ENCODE measurements at places on chromosomes 5 and 9. TPM values are rescaled to one million over a fixed set of nuclear protein-coding genes. Genes with fewer than 3 reads are reported as not detected.
A peak's percentile ranks its signal among the peaks of the same experiment; 100 is the strongest.

DNA sequence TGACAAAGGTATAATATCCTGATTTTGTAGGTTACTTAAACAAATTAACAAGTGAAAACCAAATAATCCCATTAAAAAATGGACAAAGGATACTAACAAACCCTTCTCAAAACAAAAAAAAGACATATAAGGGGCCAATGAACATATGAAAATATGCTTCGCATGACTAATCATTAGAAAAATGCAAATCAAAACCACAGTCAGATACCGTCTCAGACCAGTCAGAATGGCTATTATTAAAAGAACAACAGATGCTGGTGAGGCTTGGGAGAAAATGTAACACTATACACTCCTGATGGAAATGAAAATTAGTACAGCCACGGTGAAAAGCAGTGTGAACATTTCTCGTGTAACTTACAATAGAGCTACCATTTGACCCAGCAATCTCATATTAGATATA, 1542.2 kb upstream of the CDH9 start:
- no peak overlapping the region for H3K27ac ChIP-seq
- no peaks in the 10 kb centered on the region for H3K36me3 ChIP-seq
- H3K27me3 ChIP-seq = no peaks in the 10 kb centered on the region
- no peak for DNase-seq
- H3K4me1 ChIP-seq = no peaks in the 10 kb centered on the region
- H3K4me3 ChIP-seq = no peak overlapping the region

- no peaks in the 10 kb centered on the region for H3K27me3 ChIP-seq
- no peak for DNase-seq
- H3K27ac ChIP-seq = no peak overlapping the region
- H3K4me1 ChIP-seq = no peaks in the 10 kb centered on the region
Measured at GRCh38 chr5:77623203-77623740, 15.2 kb downstream of the OTP start.

DNA sequence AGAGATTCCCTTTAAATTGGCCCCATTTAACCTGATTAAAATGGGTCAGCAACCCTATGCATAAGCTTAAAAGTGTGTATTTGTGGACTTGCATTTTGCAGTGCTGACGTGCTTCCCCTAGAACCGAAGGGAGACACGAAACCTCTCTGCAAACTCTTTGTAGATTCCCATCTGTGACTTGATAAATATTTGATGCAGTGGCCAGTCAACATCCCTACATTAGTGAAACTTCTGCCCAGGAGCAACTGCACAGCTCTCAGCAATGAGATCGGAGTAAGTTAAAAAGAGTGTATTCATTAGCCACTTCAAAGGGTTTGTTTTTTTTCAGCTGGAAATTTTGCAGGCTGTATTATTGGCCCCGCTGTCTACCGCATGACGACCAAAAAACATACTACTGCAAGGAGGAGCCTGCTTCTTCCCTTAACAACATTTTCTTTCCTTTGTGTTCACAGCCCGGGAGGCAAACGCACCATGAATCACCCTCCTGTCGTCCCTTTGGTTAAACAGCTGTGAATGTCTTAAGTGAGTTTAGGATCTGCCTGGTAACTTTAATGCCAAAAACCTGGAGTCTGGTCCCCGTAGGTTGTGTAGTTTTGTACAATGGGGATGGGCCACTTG, 38.0 kb upstream of the TCERG1 start:
- no peak for DNase-seq
- no peaks in the 10 kb centered on the region for H3K4me1 ChIP-seq
- H3K4me3 ChIP-seq = no peak overlapping the region
- H3K27ac ChIP-seq = no peak overlapping the region

- DNase-seq = no peak
- no peaks in the 10 kb centered on the region for H3K27me3 ChIP-seq
- no peak overlapping the region for H3K27ac ChIP-seq
- no peaks in the 10 kb centered on the region for H3K36me3 ChIP-seq
- no peak overlapping the region for H3K4me3 ChIP-seq
- H3K4me1 ChIP-seq = no peaks in the 10 kb centered on the region
Measured at GRCh38 chr5:137084016-137084415, 415.1 kb downstream of the SPOCK1 start.

DNA sequence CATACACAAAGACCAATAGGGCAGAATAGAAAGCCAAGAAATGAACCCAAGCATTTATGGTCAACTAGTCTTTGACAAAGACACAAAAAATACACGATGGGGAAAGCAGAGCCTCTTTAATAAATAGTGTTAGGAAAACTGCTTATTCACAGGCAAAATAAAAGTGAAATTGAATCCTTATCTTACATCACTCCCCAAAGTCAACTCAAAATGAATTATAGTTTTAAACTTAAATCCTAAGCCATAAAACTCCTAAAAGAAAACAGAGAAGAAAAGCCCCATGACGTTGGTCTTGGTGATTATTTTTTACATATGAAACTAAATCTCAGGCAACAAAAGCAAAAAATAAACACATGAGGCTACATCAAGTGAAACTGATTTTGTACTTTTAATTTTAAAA, 46.8 kb downstream of the CHSY3 start:
- no peaks in the 10 kb centered on the region for H3K36me3 ChIP-seq
- H3K4me1 ChIP-seq = no peaks in the 10 kb centered on the region
- no peak overlapping the region for H3K27ac ChIP-seq
- no peak overlapping the region for H3K4me3 ChIP-seq

DNA sequence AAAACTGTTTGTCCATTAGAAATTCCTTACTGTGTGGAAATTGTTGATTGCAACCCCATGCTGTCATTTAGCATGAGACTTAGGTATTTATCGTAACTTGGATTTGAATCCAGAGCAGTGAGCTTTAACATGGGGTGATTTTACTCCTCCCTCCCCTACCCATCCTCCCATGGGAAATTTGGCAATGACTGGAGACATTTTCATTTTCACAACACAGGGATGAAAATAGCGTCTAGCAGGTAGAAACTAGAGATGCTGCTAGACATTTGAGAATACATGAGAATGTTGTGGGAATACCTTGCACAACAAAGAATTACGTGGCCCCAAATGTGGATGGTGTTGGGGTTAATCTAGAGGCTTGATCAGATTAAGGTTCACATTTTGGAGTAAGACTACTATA, 191.3 kb upstream of the MPDZ start:
- H3K4me3 ChIP-seq = no peak overlapping the region
- H3K36me3 ChIP-seq = no peaks in the 10 kb centered on the region
- DNase-seq = no peak
- H3K27me3 ChIP-seq = no peaks in the 10 kb centered on the region

GRCh38 chr9:121484651-121485446, 14.8 kb downstream of the GGTA1 start:
- no peak overlapping the region for H3K4me3 ChIP-seq
- peaks cover 14% of the 10 kb centered on the region for H3K4me1 ChIP-seq

DNA sequence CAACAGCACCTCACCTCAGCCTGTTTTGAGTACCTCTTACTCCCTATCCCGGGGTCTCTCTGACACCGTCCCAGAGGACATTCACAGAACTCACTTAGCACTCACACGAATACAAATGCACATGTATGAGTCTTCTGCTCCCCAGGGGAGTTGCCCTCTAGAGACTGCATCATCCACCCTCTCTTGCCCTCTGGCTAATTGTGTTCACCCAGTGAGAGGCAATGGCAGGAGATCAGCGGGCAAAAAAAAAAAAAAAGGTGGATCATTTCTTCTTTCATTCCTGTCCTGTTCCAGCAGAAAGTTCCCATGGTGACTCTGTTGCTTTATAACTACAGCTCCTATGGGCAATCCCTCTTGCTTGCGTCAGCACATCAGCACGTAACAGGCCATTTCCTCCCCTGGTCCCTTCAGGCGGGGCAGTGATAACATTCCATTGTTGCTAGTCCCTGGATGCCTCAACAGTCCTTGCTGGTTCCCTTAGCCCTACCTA, 23.5 kb upstream of the SNX2 start:
- H3K4me3 ChIP-seq = no peak overlapping the region
- no peaks in the 10 kb centered on the region for H3K27me3 ChIP-seq
- no peaks in the 10 kb centered on the region for H3K36me3 ChIP-seq
- peaks cover 15% of the 10 kb centered on the region for H3K4me1 ChIP-seq
- peak; percentile 83 for DNase-seq

DNA sequence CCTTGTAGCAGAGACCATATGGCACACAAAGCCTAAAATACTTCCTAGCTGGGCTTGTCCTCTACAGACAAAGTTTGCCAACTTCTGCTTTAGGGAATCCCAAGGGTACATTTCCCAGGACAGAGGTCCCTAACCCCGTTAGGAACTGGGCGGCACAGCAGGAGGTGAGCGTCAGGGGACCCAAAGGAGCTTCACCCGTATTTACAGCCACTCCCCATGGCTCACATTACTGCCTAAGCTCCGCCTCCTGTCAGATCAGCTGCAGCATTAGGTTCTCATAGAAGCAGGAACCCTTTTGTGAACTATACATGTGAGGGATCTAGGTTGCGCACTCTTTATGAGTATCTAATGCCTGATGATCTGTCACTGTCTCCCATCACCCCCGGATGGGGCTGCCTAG, 88.5 kb upstream of the TRPM3 start:
- no peaks in the 10 kb centered on the region for H3K27me3 ChIP-seq
- H3K36me3 ChIP-seq = no peaks in the 10 kb centered on the region
- H3K4me1 ChIP-seq = no peaks in the 10 kb centered on the region
- no peak for DNase-seq

DNA sequence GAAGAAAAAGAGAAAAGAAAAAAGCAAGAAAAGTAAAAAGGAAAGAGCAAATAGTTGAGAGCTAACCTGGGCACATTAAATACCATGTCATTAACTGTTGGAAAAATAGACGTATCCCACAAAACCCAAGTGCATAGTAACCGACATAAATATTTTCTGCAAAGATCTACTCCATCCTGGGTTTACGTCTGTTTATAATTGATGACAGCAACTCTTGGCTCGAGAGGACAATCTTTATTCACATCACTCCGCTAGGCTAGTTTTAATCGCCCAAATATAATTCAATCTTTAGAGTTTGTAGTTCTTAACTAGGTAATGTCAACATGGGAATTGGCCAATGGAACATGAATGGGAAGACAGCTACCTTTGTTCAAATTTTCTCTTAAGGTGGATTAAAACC, 321.7 kb upstream of the TNC start:
- no peak for DNase-seq
- no peak overlapping the region for H3K27ac ChIP-seq
- H3K36me3 ChIP-seq = no peaks in the 10 kb centered on the region
- H3K4me1 ChIP-seq = no peaks in the 10 kb centered on the region

GRCh38 chr5:113447498-113448050, 12.8 kb upstream of the TSSK1B start:
- no peak overlapping the region for H3K27ac ChIP-seq
- H3K4me1 ChIP-seq = no peaks in the 10 kb centered on the region
- peak; percentile 51 for DNase-seq
- no peak overlapping the region for H3K4me3 ChIP-seq
- no peaks in the 10 kb centered on the region for H3K27me3 ChIP-seq

DNA sequence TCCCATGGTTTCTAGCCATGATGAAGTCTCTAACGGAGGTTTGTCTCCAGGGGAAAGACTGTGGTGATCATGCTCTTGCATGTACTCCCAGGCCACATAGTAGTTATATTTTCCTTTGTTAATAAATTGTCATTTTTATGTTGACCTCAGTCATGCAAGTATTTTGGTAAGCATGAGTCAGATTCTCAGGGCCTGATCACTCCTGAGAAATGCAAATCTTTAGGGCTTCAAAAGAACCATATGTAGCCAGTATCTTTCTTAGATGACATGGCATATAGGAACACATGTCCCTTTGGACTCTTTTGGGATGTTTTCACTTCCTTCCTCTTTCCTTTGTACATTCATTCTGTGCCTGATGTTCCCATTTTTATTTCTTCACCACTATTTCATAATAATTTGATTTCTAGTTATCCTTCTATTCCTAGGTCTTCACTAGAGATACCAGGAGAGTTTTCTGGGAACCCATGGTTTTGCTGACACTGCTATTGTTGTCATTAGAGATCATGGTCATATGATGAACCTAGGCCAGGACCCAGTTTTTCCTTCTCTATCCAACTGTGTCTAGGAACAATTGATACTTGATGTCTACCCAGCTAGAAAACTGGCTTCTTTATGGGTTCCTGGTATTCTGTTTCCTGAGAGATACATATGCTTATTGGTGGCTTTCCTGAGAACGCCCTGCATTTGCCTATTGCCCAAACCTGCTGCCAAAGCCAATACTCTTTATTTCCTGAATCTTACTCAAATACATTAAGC, 248.1 kb upstream of the NREP start:
- H3K36me3 ChIP-seq = no peaks in the 10 kb centered on the region
- no peak for DNase-seq
- no peaks in the 10 kb centered on the region for H3K27me3 ChIP-seq
- no peaks in the 10 kb centered on the region for H3K4me1 ChIP-seq
- no peak overlapping the region for H3K27ac ChIP-seq
- H3K4me3 ChIP-seq = no peak overlapping the region

GRCh38 chr9:128899566-128900322, 17.8 kb downstream of the LRRC8A start:
- no peak for DNase-seq
- H3K4me1 ChIP-seq = no peaks in the 10 kb centered on the region
- H3K27me3 ChIP-seq = no peaks in the 10 kb centered on the region
- H3K4me3 ChIP-seq = no peak overlapping the region
- no peaks in the 10 kb centered on the region for H3K36me3 ChIP-seq

- H3K4me3 ChIP-seq = no peak overlapping the region
- H3K36me3 ChIP-seq = no peaks in the 10 kb centered on the region
- DNase-seq = no peak
Measured at GRCh38 chr9:36127652-36128244, 8.8 kb upstream of the GLIPR2 start.

GRCh38 chr9:137458194-137459151, 661 bp downstream of the NSMF start:
- no peak overlapping the region for H3K27ac ChIP-seq
- H3K36me3 ChIP-seq = peaks cover 5% of the 10 kb centered on the region
- H3K27me3 ChIP-seq = no peaks in the 10 kb centered on the region
- H3K4me1 ChIP-seq = peaks cover 12% of the 10 kb centered on the region

GRCh38 chr5:89241186-89241585, 358.2 kb upstream of the MEF2C start:
- H3K27me3 ChIP-seq = no peaks in the 10 kb centered on the region
- no peak for DNase-seq
- no peak overlapping the region for H3K4me3 ChIP-seq
- no peak overlapping the region for H3K27ac ChIP-seq

The DOCK8 gene
- 15.2 TPM for total RNA-seq

The PCDHGA7 gene
- total RNA-seq = 0.09 TPM

The SLC31A2 gene
- total RNA-seq = 4.7 TPM

The MEF2C gene
- 1.5 TPM for total RNA-seq

The PIP5K1B gene
- 10.3 TPM for total RNA-seq

The NPR2 gene
- 44.1 TPM for total RNA-seq
